ENCODE measurements at places on chromosomes 3 and 15. TPM values are rescaled to one million over a fixed set of nuclear protein-coding genes. Genes with fewer than 3 reads are reported as not detected.

TMC3 gene
- not detected for total RNA-seq

SLITRK3 gene
- 0.11 TPM for total RNA-seq

RHCG gene
- not detected for total RNA-seq

SPINK8 gene
- not detected for total RNA-seq

INTS14 gene
- total RNA-seq = 66.7 TPM

EHD4 gene
- total RNA-seq = 48.1 TPM

KCNMB2 gene
- not detected for total RNA-seq

DZIP1L gene
- 18.1 TPM for total RNA-seq

GLDN gene
- total RNA-seq = 1.1 TPM

C2CD4A gene
- total RNA-seq = not detected

LIPH gene
- not detected for total RNA-seq

IL5RA gene
- not detected for total RNA-seq

CFAP91 gene
- total RNA-seq = 0.50 TPM

ABHD10 gene
- total RNA-seq = 29.0 TPM

RTP4 gene
- 0.90 TPM for total RNA-seq

POPDC2 gene
- total RNA-seq = 0.19 TPM

SLC6A1 gene
- total RNA-seq = not detected

SLCO2A1 gene
- total RNA-seq = 0.03 TPM

HRG gene
- total RNA-seq = not detected

HRH1 gene
- total RNA-seq = 5.1 TPM

CX3CR1 gene
- total RNA-seq = not detected

ADAMTSL3 gene
- 1.7 TPM for total RNA-seq

GOLGA8R gene
- total RNA-seq = 0.19 TPM

GOLGA8J gene
- total RNA-seq = not detected

LPP gene
- total RNA-seq = 9.5 TPM

PAQR5 gene
- 0.69 TPM for total RNA-seq

CTDSPL2 gene
- 85.1 TPM for total RNA-seq

ANKRD63 gene
- total RNA-seq = 0.37 TPM

GOLGA8N gene
- total RNA-seq = 0.16 TPM

CCR4 gene
- total RNA-seq = not detected

SGO1 gene
- 12.1 TPM for total RNA-seq

HCN4 gene
- not detected for total RNA-seq

INSYN1 gene
- 2.6 TPM for total RNA-seq
